Activated CD8-positive, alpha-beta memory T cell treated with anti-CD3 and anti-CD28 coated beads, Interleukin-2, amount 50 U/mL, for 4 hours (primary cell): ENCODE measurements at places on chromosomes 6 and 20.

GRCh38 chr6:116059713-116060571 lies 749 bp downstream of the FRK start:
- no peak for DNase-seq

- no peak for DNase-seq
Measured at GRCh38 chr20:50680105-50680960, 11.0 kb downstream of the RIPOR3 start.

GRCh38 chr6:147177286-147177685 lies 26.9 kb upstream of the STXBP5 start:
- DNase-seq: no peak

- DNase-seq: no peak
Measured at GRCh38 chr6:25219216-25219916, 59.8 kb upstream of the CARMIL1 start.

DNA sequence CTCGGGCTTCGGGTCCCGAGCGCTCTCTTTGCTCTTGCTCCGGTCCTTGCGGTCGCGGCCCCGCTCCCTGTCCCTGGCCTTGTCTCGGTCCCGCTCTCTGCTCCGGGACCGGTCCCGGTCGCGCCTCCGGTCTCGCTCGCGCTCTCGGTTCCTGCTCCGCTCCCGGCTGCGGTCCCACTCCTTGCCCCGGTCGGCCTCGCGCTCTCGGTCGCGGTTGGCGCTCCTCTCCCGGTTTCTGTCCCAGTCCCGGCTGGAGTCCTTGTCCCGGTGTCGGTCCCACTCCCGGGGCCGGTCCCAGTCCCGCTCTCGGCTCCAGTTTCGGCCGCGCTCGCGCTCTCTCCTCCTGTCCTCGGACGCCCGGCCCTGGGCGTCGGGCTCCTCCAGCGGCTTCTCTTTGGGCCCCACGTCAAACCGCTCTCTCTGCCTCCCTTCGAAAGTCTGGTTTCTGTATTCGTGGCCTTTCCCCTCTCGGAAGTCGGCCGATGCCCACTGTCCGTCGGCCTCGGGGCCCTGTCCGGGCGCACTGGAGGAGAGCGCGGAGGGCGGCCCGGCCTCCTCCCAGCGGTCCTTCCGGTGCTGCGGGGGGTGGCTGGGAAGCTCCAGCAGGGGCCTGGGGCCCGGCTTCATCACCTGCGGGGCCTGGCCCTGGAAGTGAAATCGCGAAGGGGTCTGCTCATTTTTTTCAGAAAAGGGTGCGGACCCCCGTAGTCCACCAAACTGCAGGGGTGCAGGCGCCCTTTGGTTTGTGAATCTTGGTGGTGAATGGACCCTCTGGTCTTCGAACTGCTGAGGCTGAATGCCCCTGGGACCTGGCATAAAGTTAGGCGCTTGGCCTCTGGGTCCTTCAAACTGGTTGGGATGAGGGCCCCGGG lies 17.9 kb upstream of the TCFL5 start:
- DNase-seq: no peak

- peak; percentile 15 for DNase-seq
Measured at GRCh38 chr20:9609887-9610502, 95.6 kb downstream of the LAMP5 start.

DNA sequence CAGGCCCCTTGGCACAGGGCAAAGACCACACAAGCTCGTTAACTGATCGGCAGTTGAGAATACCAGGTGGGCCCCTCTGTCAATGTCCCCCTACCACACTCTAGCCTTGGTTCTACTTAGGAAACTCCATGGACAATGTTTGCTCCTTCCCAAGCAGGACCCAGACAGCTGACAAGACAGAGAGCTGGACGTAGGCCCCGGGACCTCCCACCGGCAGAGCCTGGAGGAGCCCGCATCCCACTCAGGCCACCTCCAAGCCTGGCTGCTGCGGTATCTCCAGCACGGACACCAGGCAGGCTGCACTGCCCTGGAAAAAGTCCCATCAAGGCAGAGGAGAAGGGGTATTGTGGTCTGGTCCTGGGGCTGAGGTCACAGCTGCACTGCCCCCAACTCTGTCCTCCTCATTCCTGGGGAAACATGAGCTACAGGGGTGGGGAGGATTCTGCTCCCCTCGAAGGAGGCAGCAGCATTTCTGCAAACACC lies 6.2 kb upstream of the GRM4 start:
- DNase-seq: peak; percentile 9

DNA sequence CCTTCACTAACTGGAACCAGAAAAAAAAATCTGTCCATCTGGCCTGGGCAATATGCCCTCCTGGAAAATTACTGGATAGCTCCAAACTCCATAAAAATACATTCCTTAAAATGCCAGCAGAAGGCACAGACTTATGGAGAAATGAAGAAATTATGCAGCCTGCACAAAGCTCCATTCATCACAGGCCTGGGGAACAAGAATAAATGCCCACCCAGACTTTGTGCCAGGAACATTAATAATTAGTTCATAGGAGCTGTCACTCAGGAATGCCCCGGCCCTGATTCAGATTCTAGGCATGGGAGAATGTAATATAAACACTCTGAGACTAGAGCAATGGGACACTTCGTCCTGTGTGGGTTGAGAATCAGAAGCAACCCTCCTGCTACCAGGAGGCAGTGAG lies 199.3 kb downstream of the OTOR start:
- no peak for DNase-seq

- peak; percentile 80 for DNase-seq
Measured at GRCh38 chr6:33410711-33411631, at the start of gene PHF1. Gene PHF1, plus strand, starts transcription at chr6:33411014. Its CDS starts 1,250 bp downstream, at chr6:33412264.

GRCh38 chr6:73083886-73084285 lies 141.4 kb downstream of the KHDC1L start:
- no peak for DNase-seq

GRCh38 chr6:82270881-82271635 lies 23.5 kb upstream of the IBTK start:
- DNase-seq: no peak

GRCh38 chr6:158057213-158057987 lies 75.7 kb downstream of the SYNJ2 start:
- DNase-seq: no peak

GRCh38 chr20:37850724-37851355 lies 52.1 kb upstream of the VSTM2L start:
- no peak for DNase-seq

GRCh38 chr6:14524319-14524718 lies 406.7 kb downstream of the CD83 start:
- DNase-seq: no peak

DNA sequence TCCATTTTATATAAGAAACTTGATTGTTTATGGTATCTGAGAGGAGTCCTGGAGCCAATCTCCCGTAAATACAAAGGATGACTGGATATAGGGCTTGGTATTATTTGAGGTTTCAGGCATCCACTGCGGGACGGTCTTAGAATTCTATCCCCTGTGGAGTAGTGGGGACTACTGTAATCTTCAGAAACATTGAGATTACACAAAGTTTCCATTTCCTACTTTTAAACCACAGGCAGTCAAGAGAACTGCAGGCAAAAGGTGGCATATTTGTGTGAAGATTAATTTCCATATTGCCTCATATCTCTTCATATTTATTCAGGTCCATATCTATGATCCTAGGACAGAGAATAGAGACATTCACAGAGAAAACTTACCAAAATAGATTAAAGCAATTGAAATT lies 586.2 kb downstream of the PHF3 start:
- DNase-seq: no peak

DNA sequence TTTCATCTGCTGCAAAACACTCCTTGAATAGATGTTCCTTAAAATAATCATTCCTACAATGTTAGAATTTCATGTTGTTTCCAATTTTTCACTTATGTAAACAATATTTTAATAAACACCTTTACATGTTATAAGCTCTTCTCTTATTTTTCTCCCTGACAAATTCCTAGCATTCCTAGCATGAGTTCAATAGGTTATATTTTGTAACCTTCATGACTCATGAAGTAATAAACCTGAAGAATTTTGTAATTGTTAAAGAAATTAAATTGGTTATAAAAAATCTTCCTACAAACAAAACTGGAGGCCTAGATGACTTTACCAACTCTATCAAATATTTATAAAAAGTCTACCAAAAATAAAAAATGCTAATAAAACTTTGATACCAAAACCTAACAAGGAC lies 66.3 kb downstream of the NT5E start:
- no peak for DNase-seq

GRCh38 chr20:46040902-46041535 lies 12.0 kb downstream of the SLC12A5 start:
- peak; percentile 34 for DNase-seq

GRCh38 chr20:62367633-62368391 lies 700 bp upstream of the LAMA5 start:
- DNase-seq: no peak

- DNase-seq: no peak
Measured at GRCh38 chr6:144578385-144579350, 293.5 kb downstream of the UTRN start.

DNA sequence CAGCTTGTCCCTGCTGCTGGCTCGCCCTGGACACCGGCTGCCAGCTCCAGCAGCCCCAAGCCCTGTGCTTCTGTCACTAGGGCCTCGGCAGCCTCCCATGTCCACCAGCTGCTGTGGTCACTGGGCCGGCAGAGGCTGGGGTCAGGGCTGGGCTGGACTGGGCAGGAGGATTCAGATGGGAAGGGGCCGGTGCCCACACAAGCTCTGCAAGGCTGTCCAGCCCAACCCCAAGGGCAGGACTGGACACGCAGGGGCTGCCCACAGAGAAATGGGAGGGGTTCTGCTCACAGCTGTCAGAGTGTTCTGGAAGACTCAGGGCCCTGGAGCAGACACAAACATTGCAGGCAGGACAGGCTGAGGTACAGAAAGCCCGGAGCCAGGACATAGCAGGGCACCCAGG lies 65.6 kb downstream of the ADNP start:
- DNase-seq: no peak

GRCh38 chr6:111871725-111872400 lies 1.4 kb downstream of the FYN start:
- DNase-seq: no peak

DNA sequence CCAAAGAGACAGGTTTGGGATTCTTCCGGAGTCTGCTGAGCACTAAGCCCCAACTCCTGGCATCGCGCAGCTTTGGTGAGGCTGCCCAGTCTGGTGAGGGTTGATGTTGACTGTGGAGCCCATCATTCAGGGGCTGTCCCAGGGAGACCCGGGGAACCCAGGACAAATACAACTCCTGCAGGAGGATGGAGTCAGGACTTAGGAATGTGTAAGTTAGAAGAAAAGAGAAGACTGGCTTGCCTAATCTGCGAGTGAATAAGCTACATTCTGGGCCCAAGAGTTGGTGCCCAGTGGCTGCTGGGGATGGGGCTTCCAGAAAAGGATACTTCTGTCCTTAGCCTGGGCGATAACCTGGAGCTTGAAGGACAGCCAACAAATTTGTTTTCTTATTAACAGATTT lies 47.9 kb downstream of the STK35 start:
- no peak for DNase-seq

DNA sequence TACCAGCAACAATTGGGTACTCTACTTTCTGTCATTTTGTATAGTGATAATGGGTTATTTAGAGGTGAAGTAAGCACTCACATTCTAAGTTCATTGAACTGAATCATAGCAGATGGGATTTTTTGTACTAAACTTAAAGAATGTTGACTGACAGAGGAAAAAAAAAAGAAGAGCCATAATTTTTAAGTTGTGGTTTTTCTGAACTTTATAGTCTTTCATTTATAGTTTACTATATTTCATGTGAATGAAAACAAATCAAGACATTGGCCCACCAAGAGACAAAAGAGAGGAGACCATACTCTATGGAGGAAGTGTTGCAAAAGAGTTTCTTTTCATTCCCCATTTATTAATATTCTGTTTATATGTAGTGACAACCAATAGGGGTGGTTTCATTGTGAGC lies 685.7 kb downstream of the BCKDHB start:
- no peak for DNase-seq

DNA sequence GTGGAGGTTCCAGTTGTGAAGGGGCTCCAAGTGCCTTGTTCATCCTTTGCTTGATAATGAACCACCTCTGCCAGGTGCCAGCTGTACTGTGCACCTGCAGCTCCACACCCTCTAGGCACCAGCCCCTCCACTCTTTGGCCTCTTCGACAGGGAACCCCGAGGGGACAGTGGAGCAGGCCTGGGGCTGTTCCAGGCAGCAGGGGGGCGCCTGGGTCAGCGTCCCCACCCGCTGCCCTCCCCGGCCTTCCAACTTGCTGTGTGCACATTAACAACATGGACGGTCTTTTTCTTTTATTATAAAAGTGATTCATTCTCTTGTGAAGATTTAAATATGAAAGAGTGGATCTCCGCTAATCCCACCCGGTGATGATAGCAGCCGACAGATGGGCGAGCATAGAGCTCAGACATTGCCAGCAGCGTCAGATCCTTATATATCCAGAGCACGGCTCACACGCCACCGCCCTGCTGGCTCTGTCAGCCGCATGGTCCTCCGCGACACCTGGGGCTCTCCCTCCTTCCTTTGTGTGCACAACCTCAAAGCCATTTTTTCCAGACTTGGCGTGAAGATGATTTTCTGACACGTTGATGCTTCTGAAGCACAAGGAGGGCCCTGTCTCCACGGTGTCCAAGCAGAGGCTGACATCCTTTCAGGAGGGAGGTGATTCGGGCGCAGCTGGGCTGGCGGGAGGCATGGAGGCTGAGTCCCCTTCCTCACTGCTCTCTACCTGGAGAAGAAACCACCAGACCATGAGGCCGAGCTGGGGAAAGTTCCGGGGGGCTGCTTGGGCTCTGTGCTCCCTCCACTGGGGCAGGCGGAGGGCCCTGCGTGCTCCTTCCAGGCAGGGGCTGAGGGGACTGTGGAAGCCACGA lies 22.2 kb upstream of the MRGBP start:
- no peak for DNase-seq

DNA sequence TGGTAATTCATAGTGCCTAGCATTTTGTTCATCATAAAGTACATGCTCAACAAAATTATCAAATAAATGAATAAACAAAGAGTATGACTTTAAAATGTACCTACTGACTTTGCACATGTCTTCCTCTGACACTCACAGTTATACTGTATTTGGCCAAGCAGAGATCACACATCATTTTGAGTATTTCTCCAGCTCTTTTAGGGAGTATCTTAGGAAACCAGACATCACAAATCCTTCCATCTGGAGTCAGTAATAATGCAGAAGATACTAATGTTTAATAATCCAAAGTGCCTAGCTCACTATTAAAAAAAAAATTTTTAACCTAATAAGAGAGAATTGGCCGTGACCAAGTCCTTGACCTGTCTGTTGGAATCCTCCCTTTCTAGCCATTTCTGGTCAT lies 154.6 kb downstream of the ZNF217 start:
- no peak for DNase-seq

GRCh38 chr20:60139663-60140446 lies 181.6 kb downstream of the CDH26 start:
- DNase-seq: no peak

DNA sequence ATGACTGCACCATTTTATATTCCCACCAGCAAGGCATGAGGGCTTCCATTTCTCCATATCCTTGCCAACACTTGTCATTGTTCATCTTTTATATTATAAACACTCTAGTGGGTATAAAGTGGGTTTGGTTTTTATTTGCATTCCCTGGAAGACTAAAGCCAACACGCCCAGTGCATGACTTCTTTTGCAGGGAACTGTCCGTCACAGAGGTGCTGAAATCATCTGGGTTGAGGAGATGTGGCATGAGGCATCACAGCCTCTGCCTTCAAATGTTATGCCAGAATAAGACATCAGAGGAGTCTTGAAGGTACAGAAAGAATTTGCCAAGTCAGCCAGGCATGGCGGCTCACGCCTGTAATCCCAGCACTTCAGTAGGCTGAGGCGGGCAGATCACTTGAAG lies 29.9 kb upstream of the FAM210B start:
- no peak for DNase-seq
